ENCODE measurements at places on chromosomes 7 and 10. TPM values are rescaled to one million over a fixed set of nuclear protein-coding genes. Genes with fewer than 3 reads are reported as not detected.

ZNF365 gene
- total RNA-seq = 2.8 TPM

C7orf33 gene
- not detected for total RNA-seq

ST7 gene
- 15.9 TPM for total RNA-seq

HGF gene
- 462 TPM for total RNA-seq

VAX1 gene
- not detected for total RNA-seq

UNC5B gene
- total RNA-seq = 22.0 TPM

CALHM2 gene
- 21.0 TPM for total RNA-seq

CASD1 gene
- total RNA-seq = 11.4 TPM

C10orf53 gene
- total RNA-seq = not detected

LRGUK gene
- total RNA-seq = 0.18 TPM

GNGT1 gene
- total RNA-seq = 0.37 TPM

CHAT gene
- total RNA-seq = not detected

Data from smooth muscle cell of bladder (primary cell).